Lower lobe of right lung (tissue), 2 donors: ENCODE measurements at places on chromosomes 7 and 10. TPM values are rescaled to one million over a fixed set of nuclear protein-coding genes. Genes with fewer than 3 reads are reported as not detected.

DNA sequence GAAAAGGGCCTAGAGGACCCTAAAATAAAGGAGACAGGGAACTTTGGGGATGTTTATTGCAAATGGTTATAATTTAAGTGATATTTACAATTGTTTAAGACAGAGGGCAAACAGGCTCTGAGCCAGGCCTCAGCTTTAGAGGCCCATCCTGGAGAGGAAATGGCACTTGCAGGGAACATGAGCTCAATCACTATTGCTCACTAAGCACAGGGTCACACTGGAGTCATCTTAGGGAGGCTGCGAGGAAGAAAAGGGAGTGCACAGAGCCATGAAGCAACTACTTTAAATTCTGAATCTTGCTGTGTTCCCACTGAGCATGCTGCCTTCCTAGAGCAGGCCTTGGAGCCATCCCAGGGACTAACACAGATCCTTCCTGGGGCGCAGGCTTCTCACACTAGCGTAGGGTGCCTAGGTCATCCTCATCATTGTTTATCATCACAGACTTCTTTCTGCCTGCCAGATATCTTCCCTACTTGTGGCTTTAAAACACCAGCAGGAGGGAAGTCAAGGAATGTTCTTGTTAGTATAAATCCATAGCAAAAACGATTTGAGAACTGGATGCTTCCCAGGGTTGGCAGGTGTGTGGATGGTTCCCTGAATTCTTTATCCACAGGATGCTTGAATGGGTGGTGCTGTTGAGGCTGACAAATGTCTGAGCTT lies 12.7 kb upstream of the DNAJB12 start:
- H3K4me3 ChIP-seq = no peak overlapping the region
- peaks cover 13% of the 10 kb centered on the region for H3K4me1 ChIP-seq
- no peak for DNase-seq
- H3K27ac ChIP-seq = no peak overlapping the region
- no peaks in the 10 kb centered on the region for H3K27me3 ChIP-seq

DNA sequence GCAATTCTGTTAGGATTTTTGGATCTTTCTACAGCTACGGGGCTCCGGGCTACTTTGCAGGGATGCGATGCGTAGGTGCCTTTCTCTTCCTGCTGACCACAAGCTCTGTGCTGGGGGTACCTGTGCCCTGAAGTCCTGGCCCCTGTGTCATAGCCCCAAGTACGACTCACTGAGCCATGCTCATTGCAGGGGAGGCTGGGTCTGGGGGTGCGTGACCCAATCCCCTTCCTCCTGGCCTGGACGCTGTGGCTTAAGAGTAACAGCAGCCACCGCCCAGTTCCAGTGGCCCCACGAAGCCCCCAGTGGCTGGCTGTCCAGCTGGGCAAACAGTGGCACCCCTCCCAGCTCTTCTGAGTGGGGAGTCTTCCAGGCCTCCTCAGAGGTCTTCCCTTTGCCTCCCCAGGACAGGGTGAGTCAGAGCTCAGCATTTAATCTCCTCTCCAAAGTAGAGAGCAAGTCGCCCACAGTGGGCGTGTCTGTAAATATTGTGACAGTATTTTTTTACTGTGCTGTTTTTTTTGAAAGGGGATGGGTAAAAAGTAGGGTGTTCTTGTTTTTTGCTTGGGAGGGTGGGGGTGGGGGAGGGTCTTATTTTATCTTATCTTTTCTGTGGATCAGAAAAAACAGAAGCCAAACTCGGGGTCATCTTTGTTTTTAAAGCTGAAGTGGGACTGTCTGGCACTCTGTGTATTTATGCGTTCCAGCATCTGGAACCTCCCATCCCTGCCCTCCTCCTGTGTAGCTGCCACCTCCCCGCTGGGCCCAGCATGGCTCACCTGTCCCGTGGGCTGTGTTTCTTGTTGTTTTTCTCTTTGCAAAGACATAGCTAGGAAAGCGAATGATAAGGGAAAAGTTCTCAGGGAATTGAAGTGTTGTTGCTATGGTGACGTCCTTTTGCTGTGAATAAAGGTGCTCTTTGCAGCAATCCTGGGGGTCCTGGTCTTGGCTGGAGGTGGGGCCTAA lies 8.2 kb downstream of the LFNG start:
- H3K4me1 ChIP-seq = peaks cover 93% of the 10 kb centered on the region
- H3K27ac ChIP-seq = peak overlapping the region; percentile 88
- no peaks in the 10 kb centered on the region for H3K27me3 ChIP-seq
- DNase-seq = peak; percentile 74
- peaks cover 42% of the 10 kb centered on the region for H3K36me3 ChIP-seq
- H3K4me3 ChIP-seq = no peak overlapping the region

DNA sequence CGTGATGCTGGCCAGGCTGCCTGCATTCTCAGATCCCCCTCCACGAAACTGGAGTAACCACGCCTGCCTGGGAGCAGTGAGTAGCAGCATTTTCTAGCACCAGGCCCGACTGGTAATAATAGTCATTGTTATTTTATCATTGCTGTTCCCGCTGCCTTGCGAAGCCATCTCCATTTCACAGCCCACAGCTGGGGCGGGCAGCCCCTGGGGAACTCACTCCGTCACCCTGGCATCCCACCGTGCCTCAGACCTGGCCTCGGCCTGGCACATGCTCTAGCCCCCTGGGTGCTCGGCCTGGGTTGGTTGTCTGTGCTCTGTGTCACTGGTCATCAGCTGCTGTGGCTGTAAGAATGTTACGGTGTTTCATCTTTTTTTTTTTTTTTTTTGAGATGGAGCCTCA lies 57.7 kb upstream of the SH2B2 start:
- no peak overlapping the region for H3K4me3 ChIP-seq
- H3K27ac ChIP-seq = no peak overlapping the region
- peaks cover 59% of the 10 kb centered on the region for H3K36me3 ChIP-seq
- H3K27me3 ChIP-seq = no peaks in the 10 kb centered on the region
- DNase-seq = no peak

- no peaks in the 10 kb centered on the region for H3K4me1 ChIP-seq
- no peak overlapping the region for H3K27ac ChIP-seq
- H3K4me3 ChIP-seq = no peak overlapping the region
- H3K27me3 ChIP-seq = no peaks in the 10 kb centered on the region
Observed at GRCh38 chr10:8873310-8873709, 818.8 kb downstream of the GATA3 start.

DNA sequence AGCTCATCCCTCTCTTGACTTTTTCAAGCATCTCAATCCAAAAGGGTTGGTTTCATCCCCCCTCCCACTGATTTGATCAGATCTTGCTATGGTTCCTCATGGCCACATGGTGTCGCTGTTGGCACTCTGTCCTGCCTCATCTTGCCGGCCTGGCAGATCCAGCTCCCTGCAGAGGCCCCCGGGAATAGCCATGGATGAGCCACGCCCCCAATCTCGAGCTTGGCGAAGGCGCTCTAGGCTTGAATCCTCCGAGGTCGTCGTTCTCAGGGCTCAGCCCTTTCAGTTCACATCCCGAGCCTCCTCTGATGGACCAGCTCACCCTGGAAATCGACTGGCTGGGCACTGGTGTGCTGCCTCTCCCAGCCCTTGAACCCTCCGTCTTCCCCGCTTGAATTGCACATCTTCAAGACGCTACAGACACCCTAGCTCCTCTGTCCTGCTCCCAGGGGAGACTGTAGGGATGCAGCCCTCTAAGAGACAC lies 628.7 kb downstream of the TYW1 start:
- no peaks in the 10 kb centered on the region for H3K4me1 ChIP-seq
- peak; percentile 76 for DNase-seq
- no peaks in the 10 kb centered on the region for H3K27me3 ChIP-seq
- no peak overlapping the region for H3K27ac ChIP-seq

- H3K27me3 ChIP-seq = no peaks in the 10 kb centered on the region
- no peak for DNase-seq
- H3K36me3 ChIP-seq = no peaks in the 10 kb centered on the region
- no peaks in the 10 kb centered on the region for H3K4me1 ChIP-seq
- no peak overlapping the region for H3K4me3 ChIP-seq
- H3K27ac ChIP-seq = no peak overlapping the region
Observed at GRCh38 chr7:3312583-3312982, 11.5 kb downstream of the SDK1 start.

GRCh38 chr10:119286983-119287633 lies 79.7 kb downstream of the GRK5 start:
- H3K36me3 ChIP-seq = no peaks in the 10 kb centered on the region
- peak overlapping the region; percentile 60 for H3K27ac ChIP-seq

GRCh38 chr7:149150981-149151380 lies 3.7 kb downstream of the ZNF398 start:
- peaks cover 23% of the 10 kb centered on the region for H3K36me3 ChIP-seq
- no peaks in the 10 kb centered on the region for H3K27me3 ChIP-seq
- peaks cover 19% of the 10 kb centered on the region for H3K4me1 ChIP-seq

DNA sequence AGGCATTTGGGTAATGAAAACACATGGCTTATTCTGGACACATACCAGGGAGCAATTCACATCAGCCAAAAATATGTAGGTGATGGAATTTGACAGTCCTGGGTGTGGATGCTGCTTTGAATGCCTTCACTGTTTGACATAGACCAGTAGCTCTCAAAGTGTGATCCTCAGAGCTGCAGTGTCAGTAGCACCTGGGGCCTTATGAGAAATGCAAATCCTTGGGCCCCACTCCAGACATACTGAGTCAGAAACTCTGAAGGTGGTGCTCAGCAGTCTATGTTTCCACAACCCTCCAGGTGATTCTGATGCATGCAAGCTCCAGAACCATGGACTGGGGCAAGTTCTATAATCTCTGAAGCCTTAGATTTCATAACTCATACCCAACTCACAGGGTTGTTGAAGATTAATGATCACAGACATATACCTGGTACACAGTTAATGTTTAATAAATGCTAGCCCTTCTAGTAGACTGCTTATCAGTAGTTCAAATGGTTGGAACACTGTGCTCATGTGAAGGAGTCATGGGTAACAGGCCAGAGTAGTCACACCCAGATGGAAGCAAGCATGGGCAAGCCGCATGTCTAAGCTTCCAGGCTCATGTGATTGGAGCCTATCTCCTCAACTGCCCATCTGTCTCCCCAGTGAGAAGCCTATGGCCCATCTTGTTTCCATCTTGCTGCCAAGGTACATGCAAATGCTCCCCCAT lies 715.7 kb downstream of the GRID1 start:
- no peak overlapping the region for H3K4me3 ChIP-seq
- H3K27me3 ChIP-seq = no peaks in the 10 kb centered on the region
- H3K36me3 ChIP-seq = no peaks in the 10 kb centered on the region
- H3K27ac ChIP-seq = no peak overlapping the region
- no peaks in the 10 kb centered on the region for H3K4me1 ChIP-seq

DNA sequence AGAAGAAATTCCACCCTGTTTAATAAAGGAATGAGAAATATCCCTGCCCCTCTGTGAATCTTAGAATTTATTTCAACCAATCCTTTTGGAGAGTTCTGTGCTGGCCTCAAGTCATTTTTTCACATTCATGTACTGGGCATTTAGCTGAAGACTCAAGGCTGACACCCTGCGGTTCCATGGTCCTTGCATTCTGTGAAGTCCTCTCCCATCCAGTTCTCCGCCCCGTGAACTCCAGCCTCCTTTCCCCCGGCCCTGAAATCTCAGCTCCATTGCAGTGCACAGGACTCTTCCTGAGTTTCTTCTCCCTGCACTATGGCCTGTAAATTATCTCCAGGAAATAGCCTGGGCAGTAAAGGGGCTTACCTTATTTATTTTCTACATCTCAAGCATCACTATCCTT lies 183.0 kb upstream of the KCND2 start:
- no peak overlapping the region for H3K4me3 ChIP-seq
- no peaks in the 10 kb centered on the region for H3K27me3 ChIP-seq
- no peaks in the 10 kb centered on the region for H3K36me3 ChIP-seq
- H3K4me1 ChIP-seq = no peaks in the 10 kb centered on the region

DNA sequence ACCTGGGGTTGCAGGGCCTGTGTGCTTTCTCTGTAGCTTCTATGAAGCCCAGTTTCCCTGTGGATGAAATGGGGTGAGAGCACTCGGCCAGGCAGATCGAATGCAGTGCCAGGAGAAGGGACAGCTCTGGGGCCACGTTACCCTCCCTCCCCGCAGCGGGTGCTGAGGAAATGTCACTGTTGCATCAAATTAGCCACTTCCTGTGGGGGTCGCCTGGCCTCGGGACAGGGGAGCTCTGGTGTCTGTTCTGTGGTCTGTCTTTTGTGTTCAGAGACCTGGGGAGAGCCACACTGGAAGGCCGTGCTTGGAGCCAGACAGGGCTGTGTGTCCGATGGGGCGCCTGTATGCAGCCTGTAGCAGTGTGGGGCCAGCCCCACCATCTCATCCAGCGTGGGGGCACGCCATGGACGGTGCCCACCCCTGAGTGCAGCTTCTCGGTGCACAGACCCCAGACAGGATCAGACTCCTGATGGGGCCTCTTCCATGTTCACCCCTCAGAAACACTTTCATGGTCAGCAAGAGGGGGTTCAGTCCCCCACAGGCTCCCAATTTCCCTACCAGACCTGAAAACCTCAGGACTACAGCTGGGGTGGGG lies 13.6 kb downstream of the TTYH3 start:
- H3K36me3 ChIP-seq = peaks cover 31% of the 10 kb centered on the region
- H3K27me3 ChIP-seq = no peaks in the 10 kb centered on the region
- H3K4me1 ChIP-seq = peaks cover 48% of the 10 kb centered on the region
- H3K27ac ChIP-seq = peak overlapping the region; percentile 24
- no peak overlapping the region for H3K4me3 ChIP-seq

DNA sequence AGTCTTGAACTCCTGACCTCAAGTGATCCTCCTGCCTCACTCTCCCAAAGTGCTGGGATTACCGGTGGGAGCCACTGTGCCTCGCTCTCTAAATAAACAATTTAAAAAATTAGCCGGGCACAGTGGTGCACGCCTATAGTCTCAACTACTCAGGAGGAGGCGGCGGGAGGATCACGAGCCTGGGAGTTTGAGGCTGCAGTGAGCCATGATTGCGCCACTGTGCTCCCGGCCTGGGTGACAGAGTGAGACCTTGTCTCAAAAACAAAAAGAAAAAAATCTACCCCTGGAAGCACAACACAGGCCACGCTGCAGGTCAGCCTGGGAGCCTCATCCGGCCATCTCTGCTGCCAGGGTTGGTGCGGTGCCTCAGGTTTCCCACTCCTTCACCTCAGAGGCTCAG lies 3.8 kb upstream of the EIF3B start:
- H3K4me1 ChIP-seq = peaks cover 19% of the 10 kb centered on the region
- H3K27me3 ChIP-seq = no peaks in the 10 kb centered on the region
- no peak overlapping the region for H3K4me3 ChIP-seq

DNA sequence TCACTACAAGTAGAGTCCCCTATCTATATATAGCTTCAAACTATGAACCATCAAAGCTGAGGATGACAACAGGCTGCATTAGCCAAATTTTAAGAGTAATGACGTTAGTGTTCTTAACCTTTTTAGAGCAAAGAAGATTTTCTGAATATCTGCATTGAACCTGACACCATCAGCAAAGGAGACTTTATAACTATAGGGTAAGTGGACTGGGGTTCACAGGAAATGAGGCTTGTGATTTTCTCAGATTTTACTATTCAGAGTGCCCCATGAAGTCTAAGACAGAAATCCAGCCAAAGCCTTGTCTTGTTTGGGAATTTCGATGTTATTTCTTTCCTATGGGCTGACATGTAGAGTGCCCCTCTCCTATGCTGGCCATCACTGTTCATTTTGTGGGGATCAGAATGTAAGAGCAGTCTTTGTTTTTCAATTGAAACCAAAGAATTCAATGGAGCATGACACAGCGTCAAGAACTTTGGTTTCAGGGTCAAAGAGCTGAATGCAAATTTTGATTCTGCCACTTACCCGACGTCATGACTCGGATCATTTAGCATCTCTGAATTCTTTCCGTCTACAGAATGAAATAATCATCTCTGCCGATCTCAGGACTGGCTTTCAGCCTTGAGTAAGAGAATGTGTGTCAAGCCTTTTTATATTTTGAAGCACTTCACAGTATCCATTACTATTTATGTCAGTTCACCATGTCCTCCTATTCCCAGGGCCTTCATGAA lies 52.7 kb downstream of the DENND11 start:
- no peak overlapping the region for H3K27ac ChIP-seq
- H3K4me3 ChIP-seq = no peak overlapping the region
- H3K4me1 ChIP-seq = peaks cover 5% of the 10 kb centered on the region
- H3K27me3 ChIP-seq = no peaks in the 10 kb centered on the region
- peaks cover 17% of the 10 kb centered on the region for H3K36me3 ChIP-seq

The SEMA4G gene
- 5.1 TPM for total RNA-seq

The CUTC gene
- total RNA-seq = 16.4 TPM

The AKR1D1 gene
- not detected for total RNA-seq
